NCI-H1417 (cell line): ENCODE measurements at places on chromosomes 5 and 9.

- DNase-seq: no peak
Observed at GRCh38 chr5:181173420-181174342, 26.3 kb downstream of the OR2V2 start.

GRCh38 chr5:173477345-173478040 is 139.0 kb downstream of the BOD1 start:
- DNase-seq: no peak

DNA sequence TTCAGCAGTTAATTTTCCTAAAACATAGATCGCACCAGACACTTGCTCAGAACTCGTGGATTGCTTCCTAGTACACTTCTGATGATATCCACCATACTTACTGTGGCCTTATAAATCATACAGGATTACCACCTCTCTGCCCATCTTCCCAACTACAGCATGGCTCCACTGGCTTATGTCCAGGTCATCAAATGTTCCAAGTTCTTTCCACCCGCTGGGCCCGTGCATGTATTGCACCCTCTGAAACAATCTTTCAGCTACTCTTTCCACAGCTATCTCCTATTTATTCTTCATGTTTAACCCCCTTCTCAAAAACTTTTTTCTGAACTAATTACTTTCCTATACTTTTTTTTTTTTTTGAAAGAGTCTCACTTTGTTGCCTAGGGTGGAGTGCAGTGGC is 18.5 kb downstream of the FBXW2 start:
- no peak for DNase-seq

GRCh38 chr5:80672140-80672736 is 17.5 kb upstream of the DHFR start:
- DNase-seq: peak; percentile 74

GRCh38 chr5:170267431-170268152 is 30.0 kb downstream of the LCP2 start:
- DNase-seq: no peak

GRCh38 chr5:119280380-119280779 is 75.4 kb upstream of the TNFAIP8 start:
- no peak for DNase-seq

- no peak for DNase-seq
Observed at GRCh38 chr5:14593326-14594021, 11.9 kb downstream of the OTULINL start.

- DNase-seq: no peak
Observed at GRCh38 chr9:121785673-121786542, 134.5 kb downstream of the DAB2IP start.

DNA sequence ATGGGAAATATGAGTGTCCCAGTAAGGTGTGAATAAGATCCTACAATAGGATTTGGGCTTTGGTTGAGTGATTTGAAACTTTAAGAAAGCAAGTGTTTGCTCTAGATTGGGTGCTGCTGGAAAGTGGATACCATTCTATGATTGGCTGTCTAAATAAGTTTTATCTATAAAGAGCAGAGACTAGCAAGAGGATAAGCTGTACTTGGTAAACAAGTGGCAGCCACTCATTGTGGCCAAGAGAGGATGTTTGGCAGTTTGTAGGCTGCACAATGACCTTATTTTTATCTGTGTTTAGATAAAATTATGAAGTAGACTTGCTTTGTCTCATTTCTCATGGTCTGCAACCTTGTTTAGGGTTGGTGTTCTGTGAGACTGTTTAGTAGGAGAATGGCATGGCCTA is 341.6 kb upstream of the PIK3R1 start:
- DNase-seq: no peak

GRCh38 chr5:131206772-131207171 is 36.0 kb downstream of the LYRM7 start:
- DNase-seq: no peak

DNA sequence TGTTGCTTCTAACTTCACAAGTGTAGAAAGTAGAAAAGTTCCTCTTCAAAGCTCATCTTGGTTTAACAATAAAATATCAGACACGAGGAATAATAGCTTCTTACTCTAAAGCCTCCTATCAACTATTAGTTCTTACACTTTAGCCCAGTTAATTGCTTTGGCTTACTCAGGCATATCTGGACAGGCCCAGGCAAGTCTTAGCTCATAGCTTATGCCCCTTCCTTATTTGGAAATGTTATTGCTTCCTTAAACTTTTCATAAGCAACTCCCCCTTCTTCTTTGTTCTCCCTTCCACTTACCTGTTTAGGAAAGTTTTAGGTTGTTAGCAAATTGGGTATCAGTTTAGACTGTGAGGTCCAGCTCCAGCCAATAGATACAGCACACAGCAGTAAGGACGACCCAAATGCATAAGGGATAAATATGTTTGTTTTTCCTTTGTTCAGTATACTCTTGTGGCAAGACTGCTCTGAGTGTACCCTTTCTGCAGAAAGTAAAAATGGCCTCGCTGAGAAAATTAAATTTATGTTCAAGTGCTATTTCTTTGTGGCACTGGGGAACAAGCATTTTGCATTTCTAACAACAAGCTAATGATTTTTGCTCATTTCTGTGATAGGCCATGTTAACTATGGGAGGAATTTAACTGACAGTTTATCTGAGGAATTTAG is 162.1 kb downstream of the SMC2 start:
- DNase-seq: no peak

- DNase-seq: no peak
Observed at GRCh38 chr5:71699233-71699632, 19.8 kb upstream of the CARTPT start.

DNA sequence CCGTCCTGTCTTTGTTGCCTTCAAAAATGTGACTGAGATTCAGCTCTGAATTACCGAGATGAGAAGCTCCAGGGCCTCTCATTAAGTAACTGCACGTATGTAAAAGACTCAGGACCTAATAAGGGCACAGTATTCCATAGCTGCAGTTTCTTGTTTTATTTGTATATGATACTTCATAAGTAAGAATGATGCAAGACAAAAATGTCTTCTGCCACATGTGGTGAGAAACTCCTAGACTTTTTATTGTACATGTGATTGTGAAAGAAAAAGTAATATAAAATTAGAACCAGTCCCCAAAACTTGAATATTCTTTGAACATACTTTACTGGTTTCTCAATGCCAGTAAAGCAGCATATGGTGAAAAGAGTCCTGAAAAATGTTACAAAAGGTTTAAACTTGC is 110.1 kb upstream of the OTULINL start:
- DNase-seq: no peak

DNA sequence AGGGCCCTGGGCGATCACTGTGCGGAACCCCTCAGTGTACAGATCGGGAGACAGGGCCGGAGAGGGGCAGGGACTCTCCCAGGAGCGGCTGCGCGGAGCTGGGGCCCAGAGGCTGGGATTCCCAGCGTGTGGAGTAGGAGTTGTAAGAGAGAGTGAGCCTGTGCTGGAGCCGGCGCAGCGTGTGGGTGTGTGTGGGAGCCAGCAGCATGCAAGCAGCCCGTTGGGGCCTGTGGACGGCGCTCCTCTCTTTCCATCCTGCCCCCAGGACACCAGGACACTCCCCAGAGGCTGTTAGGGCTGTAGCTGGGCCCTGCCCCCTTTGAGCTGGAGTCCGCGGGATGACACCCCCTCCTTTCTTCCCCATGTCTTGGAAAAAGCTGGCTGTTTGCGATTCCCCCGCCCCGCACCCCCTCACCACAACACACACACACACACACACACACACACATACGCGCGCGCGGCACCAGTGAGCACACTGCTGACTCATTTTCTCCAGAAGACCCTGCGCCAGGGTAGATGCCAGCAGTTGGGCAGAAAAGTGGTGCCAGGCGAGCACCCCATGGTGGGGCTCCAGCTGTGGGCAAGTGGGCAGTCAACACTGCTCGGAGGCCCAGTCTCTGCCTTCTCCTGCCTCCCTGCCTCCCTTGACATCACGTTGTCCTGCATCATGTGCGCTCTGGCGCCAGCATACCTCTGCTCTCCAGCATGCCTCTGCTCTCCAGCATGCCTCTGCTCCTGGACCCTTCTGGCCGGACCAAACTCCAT is 1.5 kb downstream of the COL27A1 start:
- DNase-seq: peak; percentile 49

GRCh38 chr9:91156451-91157234 is 205.1 kb downstream of the AUH start:
- DNase-seq: no peak

DNA sequence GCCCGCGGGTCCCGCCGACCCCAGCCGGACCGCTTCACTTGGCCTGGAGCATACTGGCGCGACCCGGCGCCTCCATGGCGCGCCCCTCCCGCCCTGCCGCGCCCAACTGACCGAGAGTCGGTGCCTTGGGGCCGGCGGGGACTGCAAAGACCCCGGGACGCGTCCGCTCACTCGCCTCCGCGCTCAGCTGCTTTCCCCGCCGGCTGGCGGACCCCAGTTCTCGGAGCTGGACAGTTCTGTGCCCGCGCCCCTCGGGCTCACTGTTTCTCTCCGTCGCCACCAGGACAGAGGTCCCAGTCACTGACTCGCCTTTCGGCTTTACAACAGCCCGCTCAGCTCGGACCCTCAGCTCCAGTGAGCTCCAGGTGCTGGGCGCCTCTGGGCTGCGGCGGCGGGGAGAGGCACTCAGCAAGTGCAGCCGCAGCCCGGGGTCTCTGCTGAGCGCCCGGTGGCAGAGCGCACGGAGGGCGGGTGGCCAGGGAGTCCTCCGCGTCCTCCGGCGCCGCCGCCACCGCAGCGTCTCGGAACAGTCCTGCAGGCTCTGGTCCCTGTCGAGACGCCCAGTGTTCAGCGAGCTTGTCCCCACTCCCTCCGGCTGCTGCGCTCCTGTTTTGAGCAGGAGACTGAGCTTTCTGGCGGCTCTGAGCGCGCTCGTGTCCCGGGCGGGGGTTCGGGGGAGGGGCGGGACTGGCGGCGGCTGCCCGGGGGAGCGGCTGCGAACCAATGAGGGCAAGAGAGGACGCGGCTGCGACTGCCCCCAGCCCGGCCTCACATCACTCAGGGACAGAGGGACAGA is at the start of gene SMIM32:
TSS of gene SMIM32 (minus strand) at position 637 of the 796 bp plus-strand sequence. CDS start 638 bp downstream, outside the sequence.
- DNase-seq: no peak

- no peak for DNase-seq
Observed at GRCh38 chr5:81696418-81697397, 54.2 kb downstream of the SSBP2 start.

GRCh38 chr5:92687821-92688722 is 892.9 kb downstream of the NR2F1-AS1 start:
- DNase-seq: no peak

- no peak for DNase-seq
Observed at GRCh38 chr5:150780187-150780692, 1.7 kb downstream of the SMIM3 start.

GRCh38 chr5:66963559-66963971 is 233.0 kb downstream of the CD180 start:
- no peak for DNase-seq

- peak; percentile 66 for DNase-seq
Observed at GRCh38 chr9:91817493-91818224, 132.4 kb downstream of the ROR2 start.

DNA sequence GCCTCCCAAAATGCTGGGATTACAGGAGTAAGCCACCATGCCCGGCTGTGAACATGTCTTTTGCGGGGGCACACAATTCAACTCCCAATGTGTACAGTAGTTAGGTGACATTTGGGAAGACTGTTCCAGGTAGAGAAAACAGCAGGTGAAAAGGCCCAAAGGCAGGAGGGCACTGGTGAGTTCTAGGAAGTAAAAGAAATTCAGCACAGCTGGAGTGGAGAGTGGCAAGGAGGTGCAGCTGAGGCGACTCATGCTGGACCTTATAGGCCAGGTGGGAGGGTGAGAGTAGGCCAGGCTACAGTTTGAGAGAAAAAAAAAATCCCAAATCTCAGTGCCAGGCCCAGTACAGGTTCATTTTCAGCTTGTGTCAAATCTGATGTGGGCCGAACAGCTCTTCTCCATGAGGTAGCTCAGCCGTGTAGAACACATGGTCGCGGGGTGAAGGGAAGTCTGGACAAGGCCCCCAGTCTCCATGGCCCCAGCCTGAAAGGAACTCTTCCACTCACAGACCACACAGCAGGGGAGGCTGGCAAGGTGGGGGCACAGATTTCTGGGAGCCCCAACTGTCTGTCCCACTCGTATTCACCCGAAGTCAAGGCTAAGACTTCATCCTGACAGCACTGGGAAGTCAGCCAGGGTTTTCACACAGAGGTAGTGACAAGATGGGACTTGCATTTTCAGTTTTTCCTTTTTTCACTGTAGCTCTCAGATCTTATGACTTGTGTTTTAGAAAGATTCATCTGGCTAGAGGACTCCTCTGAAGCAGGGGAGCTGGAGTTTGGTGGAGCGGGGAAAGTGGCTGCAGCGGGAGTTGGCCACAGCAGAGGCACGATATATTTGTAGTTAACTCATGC is 4.5 kb upstream of the HNRNPAB start:
- DNase-seq: no peak

DNA sequence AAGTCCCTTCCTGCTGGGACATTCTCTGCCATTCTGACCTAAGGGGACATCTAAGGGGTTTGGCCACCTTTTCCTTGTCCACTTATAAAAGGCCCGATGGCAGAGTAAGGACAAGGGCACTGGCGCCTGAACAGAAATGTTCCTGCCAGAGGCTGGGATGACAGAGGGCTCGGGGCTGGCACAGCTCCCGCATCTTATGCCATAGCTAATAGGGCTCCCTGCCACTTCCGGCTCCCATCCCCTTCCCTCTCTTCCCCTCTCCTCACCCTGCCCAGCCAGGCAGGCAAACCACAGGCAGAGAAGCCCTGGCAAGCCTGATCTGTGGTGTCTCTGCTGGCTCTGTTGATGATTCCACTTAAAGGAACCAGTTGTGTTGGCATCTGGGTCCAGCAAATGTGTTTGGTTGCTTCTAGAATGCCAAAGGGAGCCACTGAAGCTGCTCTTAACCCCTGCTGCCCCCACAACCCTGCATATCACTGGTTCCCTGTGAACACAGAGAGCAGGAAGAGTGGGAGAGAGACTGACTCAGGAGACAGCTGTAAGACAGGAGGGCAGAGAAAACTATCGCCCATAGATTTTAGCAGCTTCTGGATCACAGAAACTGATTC is 18.4 kb upstream of the ADRA1B start:
- DNase-seq: no peak

- DNase-seq: no peak
Observed at GRCh38 chr9:116142706-116143492, 10.7 kb upstream of the PAPPA start.
